Glutamatergic neuron (in vitro differentiated cells): ENCODE measurements at places on chromosomes 1 and 21. TPM values are rescaled to one million over a fixed set of nuclear protein-coding genes. Genes with fewer than 3 reads are reported as not detected.

KCNJ9 gene
- total RNA-seq: 2.0 TPM

DNA sequence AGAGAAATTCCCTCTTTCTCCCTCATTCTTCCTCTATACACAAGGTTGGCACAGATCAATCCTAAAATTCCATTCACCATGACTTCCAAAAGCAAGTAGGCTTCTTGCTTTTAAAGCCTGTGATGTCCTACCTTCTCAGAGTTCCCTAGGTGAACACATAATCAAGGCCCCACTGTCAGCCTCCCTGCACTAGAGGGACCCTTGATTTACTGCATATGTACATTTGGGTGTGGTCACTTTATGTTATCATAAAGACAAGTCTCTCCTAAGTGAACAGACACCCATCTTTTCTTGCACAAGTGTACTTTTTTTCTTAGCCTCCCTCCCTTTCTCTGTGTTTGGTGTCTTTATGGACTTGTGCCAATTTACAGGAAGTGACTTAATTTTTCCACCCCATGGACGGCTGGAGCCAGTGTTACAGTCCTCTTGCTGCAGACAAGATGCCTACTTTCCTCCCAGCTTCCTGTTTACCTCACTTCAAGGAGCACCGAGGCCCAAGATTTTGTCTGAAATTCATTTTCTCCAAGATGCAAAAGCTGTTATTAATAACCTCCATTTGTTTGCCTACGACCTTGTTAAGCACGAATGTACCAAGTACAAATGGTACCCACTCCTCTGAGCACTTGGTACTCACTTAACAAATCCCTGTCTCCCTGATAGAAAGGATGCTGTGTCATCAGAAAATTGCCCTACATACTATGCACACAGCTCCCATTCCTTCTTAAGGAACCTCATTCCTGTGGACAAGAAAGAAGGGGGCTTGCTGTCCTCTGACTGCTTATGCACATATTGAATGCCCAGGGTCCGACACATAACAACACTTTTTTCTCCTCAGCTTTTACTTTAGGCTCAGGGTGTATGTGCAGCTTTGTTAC is 82.8 kb upstream of the SLC44A3 start:
- H3K4me3 ChIP-seq: no peak overlapping the region
- peaks cover 9% of the 10 kb centered on the region for H3K36me3 ChIP-seq
- peaks cover 5% of the 10 kb centered on the region for H3K4me1 ChIP-seq
- H3K27me3 ChIP-seq: peaks cover 8% of the 10 kb centered on the region
- DNase-seq: no peak

GRCh38 chr1:153217212-153217611 is at the start of gene PRR9:
Gene PRR9 (plus strand): TSS chr1:153217584. CDS start chr1:153218145, 561 bp downstream.
- H3K36me3 ChIP-seq: no peaks in the 10 kb centered on the region
- peaks cover 16% of the 10 kb centered on the region for H3K27me3 ChIP-seq
- H3K27ac ChIP-seq: no peak within 1 kb of the TSS
- no peaks in the 10 kb centered on the region for H3K4me1 ChIP-seq
- no peak for DNase-seq

DNA sequence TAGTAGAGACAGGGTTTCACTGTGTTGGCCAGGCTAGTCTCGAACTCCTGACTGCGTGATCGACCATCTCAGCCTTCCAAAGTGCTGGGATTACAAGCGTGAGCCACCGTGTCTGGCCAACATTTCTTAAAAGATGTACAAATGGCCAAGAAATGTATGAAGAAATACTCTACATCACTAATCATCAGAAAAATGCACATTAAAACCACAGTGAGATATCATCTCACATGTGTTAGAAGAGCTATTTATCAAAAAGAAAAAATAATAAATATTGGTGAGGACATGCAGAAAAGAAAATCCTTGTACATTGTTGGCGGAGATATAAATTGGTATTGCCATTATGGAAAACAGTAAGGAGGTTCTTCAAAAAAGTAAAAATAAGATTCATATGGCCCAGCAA is 33.6 kb upstream of the TNFSF18 start:
- H3K36me3 ChIP-seq: no peaks in the 10 kb centered on the region
- no peak overlapping the region for H3K4me3 ChIP-seq
- no peaks in the 10 kb centered on the region for H3K27me3 ChIP-seq

DNA sequence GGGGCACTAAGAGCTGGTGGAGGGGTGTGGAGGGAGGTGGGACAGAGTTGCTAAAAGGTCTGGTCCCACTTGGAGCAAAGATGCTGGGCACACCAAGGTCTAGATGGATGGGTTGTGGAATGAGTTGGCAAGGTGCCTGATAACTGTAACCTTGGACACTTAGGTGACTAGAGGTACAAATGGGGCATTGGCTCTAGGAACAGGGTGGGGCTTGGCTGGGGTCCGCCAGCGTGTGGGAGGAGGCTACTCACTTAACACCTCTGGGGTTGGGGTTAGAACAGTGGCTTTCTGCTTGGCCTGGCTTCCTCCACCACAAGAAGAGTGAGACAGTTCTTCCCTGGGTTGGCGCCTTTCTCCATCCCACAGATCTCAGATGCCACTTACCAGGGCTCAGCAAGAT is 17.2 kb downstream of the KCNA2 start:
- H3K27ac ChIP-seq: no peak overlapping the region
- H3K4me3 ChIP-seq: no peak overlapping the region
- peaks cover 3% of the 10 kb centered on the region for H3K4me1 ChIP-seq
- H3K27me3 ChIP-seq: peaks cover 3% of the 10 kb centered on the region

DNA sequence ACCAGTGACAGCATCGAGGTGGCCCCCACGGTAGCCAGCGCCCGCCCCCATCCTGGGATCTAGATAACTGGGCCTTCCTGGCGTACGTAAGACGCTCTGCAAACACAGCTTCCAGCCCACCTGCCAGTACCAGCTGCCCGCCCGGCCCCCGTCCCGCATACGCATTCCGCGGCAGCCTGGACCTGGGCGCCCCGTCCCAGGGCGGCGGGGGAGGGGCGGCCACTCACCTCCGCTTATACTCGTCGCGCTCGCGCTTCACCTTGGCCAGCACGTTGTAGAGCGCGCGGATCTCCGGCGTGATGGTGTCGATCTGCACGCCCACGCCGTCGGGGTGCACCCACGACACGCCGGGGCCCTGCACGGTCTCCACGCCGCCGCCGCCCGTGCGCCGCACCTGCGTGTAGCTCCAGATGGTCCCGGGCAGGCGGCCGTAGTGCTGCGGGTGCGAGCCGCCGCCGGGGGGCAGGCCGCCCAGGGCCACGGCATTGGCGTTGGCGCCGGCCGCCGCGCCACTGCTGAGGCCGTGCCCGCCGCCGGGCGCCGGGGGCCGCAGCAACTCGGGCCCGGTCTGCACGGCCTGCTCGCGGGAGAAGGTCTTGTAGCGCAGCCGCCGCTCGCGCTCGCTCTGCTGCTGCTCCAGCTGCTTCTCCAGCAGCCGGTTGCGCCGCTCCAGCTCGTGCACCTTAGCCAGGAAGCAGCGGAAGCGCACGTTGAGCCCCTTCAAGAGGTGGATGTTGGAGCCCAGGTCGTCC is 859 bp downstream of the IFFO2 start:
- H3K27ac ChIP-seq: peak overlapping the region; percentile 93
- peak overlapping the region; percentile 94 for H3K4me3 ChIP-seq
- peaks cover 22% of the 10 kb centered on the region for H3K4me1 ChIP-seq
- DNase-seq: peak; percentile 51
- peaks cover 6% of the 10 kb centered on the region for H3K36me3 ChIP-seq
